Dermis microvascular lymphatic vessel endothelial cell (primary cell): ENCODE measurements at places on chromosomes 1 and 21. TPM values are rescaled to one million over a fixed set of nuclear protein-coding genes. Genes with fewer than 3 reads are reported as not detected.

DNA sequence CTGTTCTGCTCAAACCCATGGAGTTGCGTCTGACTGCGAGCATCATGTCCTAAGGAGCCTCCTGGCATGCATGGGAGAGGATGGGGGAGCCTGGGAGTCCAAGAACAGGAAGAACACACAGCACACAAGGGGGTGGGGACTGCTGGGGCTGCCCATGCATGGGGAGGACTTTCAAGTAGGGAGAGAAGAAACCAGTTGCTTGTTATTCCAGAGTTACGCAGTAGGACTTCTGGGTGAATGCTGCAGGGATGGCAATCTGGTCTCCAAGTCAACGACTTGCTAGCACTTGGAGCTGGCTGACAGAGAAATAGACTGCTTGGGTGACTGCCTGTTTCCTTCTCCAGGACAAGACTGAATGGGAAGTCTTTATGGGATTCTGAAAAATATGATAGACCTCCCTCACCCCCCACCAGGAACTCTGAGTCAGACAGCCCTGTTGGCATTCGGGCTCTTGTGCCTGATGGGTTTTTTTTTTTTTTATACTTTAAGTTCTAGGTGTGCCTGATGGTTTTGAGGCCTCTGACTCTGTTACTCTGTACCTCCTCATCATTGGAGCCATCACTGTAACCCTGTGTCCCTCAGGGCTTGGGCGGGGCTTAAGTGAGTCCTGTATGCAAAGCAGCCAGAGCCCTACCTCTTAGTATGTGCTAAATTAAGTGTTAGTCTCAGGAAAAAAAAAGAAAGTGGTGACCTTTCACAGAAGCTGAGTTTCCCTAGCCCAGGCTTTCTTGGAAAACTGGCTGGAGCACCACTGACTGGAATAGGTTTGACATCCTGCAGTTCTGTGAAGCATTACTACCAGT, 30.3 kb downstream of the MAP3K21 start:
- DNase-seq: no peak

- no peak for DNase-seq
Measured at GRCh38 chr1:175841738-175842187, 98.4 kb upstream of the TNR start.

DNA sequence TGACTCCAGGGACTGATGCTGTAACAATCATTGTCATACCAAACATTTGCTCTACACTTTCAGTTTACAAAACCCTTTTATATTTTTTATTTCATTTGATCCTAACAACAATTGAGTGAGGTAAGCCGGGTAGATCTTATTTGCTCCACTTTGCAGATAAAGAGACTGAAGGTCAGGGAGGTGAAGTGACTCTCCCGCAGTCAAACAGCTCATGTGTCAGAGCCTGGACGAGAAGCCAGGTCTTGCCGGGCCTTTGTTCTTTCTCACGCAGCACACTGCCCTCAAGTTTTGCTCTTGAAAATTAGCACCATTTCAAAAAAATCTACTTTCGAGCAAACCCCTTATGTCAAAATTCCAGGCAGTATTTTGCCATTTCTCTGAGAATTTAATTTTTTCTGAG, 65.2 kb downstream of the CD247 start:
- DNase-seq: no peak

- DNase-seq: no peak
Measured at GRCh38 chr1:61227857-61228550, 145.6 kb downstream of the NFIA start.

ADORA3 gene
- 0.13 TPM in 1 of 2 replicates, not detected in the other for total RNA-seq

KCNH1 gene
- not detected in 2 replicates for total RNA-seq

FAM163A gene
- 0.13 and 0.51 TPM in 2 replicates for total RNA-seq

OR2T11 gene
- total RNA-seq: not detected in 2 replicates
